ENCODE measurements at places on chromosomes 12 and 14.

DNA sequence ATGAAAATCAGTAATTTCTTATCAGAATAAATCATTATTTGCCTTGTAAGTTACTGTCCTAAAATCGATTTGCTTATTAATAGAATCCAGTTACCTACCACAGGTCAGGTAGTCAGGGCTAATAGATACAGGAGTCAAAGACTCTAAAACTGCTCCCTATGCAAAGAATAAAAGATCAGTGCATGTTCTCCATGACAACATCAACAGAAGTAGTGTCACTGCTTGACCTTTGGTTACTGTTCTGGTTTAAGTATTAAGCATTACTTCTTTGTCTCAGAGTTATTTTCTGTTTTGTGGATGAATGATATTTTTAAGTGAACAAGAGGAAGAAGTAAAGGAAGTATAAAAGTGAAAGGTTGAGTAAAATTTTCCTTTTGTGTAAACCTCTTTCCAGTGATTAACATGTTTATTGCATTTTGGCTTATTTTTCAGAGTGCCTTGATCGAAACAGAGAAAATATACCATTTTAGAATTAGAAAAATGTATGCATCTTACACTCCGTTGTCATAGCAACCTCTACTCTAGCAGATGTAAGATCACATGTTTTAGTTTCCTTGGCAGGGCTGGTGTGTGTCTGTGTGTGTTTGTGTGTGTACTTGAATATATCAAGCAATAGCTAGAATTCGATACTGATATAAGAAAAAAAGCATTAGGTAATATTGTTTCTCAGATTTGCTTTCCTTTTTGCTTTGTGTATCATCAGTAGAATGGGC is 44.7 kb downstream of the ABCD2 start:
- no peak for DNase-seq

DNA sequence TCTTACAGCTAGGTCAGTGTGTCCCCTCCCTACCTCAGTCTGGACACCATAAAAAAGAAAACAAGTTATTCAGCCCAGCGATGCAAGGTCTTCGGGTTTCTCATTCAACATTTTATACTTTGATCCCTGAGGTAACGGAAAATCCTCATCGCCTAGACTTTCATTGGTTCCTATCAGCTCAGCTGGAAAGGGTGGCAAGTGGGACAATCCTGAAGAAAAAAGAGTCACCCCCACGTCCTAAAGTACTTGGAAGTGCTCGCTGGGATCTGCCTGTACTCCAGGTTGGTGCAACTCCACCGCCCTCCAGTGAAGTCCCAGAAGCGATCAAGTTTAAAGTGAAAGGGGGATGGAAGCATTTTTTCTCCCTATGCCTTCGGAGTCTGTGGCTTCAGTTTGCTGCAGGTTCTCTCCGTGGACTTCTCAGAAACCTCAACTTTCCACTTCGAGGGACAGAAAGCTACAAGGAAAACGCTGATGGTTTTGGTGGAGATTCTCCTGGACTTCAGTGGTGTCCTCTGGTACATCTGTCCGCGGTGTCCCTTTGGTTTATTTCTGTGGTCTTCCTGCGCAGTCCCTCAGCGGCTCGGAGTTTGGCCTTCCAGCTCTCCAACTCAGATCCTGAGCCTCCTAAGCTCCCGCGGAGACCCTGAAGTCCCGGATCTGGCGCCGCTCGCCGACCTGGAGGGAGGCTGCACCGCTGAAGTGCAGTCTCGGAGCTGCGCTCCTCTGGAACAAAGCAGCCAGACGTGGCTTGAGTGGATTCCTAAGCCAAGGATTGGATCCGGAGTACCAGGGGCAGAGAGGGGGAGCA is 1.8 kb upstream of the LRFN5 start:
- peak; percentile 50 for DNase-seq

GRCh38 chr12:34188974-34189373 is 166.7 kb downstream of the ALG10 start:
- no peak for DNase-seq

DNA sequence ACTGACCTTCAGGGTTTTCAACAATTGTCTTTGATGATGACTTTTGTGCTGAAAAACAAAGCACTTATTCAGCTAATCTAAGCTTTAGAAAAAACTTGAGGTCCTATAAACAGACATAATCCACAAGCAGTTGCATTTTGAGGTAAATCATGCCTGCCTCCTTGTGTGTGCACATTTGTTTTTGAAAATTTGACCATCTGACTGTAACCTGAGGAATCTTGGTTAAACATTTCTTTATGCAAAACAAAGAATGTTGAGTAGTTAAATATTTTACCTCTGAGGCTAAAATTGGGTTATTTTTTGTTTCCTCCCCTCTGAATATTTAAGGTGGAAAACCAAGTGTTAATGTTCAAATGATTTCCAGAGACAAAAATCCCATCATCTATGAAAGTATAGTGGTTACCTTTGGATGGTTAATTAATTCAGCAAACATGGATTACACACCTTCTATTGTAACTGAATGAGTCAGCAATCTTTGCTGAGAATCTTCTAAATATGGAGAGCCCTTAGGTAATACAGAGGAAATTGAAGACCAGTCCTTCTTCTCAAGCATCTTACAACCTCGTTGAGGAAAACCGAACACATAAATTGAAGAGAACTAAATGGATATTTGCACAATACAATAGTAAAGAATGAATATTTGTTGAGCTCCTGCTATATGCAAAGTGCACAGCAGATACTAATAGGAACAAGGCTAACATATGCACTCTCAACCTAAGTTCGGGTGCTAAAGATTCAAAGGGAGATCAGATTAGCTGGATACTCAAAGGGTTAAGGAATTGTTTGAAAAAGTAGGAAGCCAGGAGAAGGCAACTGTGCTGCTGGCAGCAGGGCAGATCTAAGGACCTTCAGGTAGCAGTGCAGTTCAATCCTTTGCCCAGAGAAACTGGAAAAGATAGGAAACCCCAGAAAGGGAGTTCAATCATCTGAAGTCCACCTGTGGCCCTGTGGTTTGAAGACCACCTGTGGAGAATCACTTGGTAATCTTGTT is 115.2 kb downstream of the BMP4 start:
- DNase-seq: no peak

DNA sequence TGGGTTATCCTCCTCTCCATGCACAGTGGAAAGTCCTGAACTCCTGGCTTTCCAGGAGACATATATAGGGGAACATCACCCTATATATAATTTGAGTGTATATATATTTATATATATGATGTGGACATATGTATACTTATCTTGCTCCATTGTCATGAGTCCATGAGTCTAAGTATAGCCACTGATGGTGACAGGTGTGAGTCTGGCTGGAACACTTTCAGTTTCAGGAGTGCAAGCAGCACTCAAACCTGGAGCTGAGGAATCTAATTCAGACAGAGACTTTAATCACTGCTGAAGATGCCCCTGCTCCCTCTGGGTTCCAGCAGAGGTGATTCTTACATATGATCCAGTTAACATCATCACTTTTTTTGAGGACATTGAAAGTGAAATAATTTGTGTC is 4.4 kb downstream of the SSTR1 start:
- DNase-seq: no peak

DNA sequence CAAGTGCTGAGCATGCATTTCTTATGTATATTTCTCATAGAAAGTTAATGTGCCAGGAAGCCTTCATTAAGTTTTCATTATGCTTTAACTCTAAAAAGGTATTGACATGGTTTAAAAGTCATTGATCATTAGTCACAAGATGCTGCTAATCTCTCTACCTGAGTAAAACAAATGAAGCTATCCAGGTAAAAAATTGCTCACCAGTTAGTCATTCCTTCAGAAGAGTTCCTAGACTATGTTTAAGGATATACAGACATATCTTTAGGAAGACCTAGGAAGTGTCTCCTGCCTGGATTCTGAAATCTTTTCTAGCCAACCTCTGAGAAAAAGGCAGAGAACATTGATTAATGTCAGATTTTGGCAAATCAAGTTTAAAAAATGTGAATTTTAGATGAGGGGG is 274.2 kb downstream of the PDZRN4 start:
- no peak for DNase-seq

GRCh38 chr12:10111451-10111850 is 12.7 kb upstream of the CLEC1A start:
- no peak for DNase-seq

DNA sequence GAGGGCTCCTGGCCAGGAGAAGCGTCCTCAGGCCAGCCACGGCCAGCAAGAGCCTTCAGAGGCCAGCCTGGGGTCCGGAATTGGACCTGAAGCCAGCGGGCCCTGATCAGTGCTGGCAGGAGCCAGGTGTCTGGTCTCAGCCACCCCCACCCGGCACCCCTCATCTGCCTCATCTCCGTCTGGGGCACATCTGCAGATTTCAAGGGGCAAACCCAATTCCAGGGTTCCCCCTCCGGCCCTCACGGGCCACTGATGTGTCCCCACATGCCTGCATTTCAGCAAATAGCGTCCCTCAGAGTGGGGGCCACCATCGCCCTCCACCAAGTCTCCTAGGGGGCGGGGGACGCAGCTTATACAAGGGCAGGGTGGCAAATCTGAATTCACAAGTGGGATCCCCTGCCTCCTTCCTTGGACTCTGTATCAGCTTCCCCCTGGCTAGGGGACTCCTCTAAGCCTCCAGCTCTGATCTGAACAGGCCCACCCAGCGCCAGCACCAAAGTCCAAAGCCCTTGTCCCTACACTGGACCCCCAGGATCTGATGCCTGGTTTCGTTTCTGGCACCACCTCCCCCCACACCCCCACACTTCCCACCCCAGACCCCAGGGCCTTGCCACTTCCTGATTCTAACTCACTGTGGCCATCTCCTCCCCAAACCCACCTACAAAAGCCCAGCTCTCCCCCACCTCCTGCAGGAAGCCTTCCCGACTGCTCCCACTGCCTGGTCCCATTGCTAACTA is 10.1 kb downstream of the TMEM179 start:
- no peak for DNase-seq

DNA sequence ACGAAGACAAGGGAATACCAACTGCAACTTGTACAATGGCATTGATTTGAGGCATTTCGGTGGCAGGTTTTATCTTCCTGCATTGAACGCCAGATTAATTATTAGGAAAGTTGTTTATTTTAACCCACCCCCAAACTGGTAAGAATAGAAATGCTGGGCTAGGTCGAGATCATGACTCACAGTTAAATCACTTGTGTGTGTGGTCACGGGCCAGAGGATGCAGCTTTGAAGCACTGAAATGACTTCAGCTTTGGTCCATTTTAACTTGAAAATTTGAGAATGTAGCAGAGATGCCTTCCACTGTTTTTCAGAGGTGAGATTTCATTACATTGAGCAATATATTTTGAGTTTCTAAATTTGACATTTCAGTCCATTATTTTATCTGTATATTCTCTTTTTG is 23.6 kb upstream of the KCNH3 start:
- DNase-seq: no peak

DNA sequence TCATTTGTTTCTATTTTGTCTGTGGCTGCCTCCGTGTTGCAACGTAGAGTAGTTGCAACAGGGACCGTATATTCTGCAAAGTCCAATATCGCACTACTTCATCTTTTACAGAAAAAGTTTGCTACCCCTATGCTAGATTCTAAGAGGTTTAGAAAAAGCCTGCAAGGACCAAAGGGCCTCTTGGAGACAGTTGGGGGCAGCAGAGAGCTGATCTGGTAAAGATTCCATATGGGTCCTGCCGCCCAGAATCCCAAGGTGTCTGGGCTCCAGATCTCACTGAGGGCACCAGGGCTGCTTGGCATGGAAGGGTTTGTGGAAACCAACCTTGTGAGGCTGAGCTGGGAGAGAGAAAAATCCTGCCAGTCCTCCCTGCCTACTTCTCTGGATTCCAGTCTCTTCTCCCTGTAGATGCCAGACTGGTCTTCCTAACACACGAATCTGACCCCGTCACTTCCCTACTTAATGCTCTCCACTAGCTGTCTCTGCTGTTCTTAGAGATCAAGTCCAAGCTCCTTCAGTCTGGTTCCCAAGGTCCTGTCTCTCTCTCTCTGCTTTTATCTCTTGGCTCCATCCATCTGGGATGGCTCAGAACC is 74.6 kb downstream of the GLRX5 start:
- no peak for DNase-seq

GRCh38 chr12:3602488-3602887 is 111.5 kb downstream of the PRMT8 start:
- DNase-seq: no peak

DNA sequence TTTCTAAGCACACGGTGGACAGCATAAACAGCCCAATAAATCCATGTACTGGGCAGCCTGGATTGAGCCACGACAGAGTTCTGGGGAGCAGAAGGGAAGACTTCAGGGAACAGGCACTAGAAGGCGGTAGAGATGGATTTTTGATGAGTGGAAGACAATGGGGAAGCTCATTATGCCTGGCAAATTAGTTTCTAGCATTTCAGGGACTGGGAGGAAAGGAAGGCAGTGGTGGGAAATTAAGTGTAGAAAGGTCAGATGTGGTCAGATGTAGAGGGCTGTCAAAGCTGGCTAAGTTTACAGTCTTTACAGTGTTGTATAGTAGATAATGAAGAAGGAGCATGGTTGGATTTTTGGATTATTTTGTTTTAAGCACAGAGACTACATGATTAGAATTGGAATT is 9.2 kb downstream of the EGLN3 start:
- no peak for DNase-seq

- no peak for DNase-seq
These were observed 64.9 kb upstream of the GALNT9 start for GRCh38 chr12:132393991-132394949.

DNA sequence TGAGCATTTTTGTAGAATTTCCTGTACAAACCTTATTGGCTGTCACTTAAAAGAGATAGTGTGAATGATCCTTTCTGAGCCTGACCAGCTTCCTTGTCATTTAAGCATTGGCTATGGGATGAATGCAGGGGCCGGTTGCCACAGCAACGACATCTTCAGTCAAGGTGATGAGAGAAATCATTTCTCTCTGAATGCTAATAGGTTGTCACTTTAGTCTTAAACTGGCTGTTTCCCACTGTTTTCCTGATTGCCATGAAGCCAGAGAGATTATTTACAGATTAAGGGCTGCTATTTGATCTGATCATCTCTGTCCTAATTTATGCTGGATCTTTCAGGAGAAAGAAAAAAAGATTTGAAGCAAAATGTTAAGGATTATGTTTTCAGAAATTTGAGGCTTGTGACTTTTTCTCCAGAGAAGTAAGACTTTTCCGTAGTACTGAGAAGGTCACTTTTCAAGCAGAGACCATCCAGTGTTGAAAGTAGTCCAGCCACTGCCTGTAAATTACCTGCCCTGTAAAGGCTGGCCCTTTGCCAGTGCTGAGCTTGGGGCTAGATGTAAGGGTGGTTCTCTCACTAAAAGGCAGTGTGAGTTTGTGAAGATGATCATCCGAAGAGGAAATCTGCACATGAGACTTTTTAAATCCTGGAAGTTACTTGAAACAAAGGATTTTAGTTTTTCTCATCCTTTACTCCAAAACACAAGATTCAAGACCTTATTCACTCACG is 235.6 kb downstream of the DACT1 start:
- DNase-seq: no peak

GRCh38 chr12:108335349-108336119 is 3.6 kb downstream of the CMKLR1 start:
- DNase-seq: no peak

GRCh38 chr12:123132951-123133619 is 17.8 kb downstream of the PITPNM2 start:
- no peak for DNase-seq

DNA sequence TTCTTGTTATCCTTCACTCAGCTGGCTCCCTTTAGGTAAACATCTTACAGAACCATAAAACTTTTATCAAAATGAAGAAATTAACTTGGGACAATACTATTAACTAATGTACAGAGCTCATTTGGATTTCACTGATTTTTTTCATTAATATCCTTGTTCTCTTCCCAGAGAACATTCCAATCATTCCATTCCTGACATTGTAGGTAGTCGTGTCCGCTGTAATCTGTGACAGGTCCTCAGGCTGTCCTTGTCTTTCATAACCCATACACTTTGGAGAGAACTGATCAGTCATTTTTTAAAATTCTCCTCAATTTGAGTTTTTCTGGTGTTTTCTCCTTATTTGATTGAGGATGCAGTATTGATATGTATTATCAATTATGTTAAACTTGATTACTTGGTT is 916.8 kb downstream of the GALC start:
- no peak for DNase-seq
